ENCODE measurements at places on chromosomes 13 and 19.

DNA sequence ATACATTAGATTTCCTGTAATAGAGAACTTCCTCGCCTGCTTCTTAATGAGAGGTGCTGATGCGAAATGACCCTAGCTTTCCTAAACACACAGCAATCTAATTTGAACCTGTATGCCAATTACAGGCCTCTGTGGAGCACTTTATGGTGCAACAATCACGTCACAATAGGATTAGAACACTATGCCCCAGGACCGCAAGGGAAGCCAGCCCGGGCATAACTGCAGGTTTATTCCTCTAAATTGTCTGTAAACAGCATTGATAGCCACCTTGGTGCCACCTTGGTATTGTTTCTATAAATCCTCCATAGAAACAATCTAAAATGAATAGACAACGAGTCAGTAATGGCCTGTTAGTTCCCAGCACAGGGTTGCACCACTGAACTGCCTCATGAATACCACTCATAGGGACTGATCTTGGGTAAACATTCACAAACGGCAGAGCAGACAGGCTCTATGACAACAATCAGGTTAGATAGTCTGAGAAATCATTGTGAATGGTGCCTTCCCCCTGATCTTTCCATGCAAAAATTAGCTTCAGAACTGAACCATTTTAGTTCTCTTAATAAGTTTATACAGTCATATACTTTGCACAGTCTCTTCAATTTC is 182.5 kb upstream of the OBI1 start:
- no peak for DNase-seq

DNA sequence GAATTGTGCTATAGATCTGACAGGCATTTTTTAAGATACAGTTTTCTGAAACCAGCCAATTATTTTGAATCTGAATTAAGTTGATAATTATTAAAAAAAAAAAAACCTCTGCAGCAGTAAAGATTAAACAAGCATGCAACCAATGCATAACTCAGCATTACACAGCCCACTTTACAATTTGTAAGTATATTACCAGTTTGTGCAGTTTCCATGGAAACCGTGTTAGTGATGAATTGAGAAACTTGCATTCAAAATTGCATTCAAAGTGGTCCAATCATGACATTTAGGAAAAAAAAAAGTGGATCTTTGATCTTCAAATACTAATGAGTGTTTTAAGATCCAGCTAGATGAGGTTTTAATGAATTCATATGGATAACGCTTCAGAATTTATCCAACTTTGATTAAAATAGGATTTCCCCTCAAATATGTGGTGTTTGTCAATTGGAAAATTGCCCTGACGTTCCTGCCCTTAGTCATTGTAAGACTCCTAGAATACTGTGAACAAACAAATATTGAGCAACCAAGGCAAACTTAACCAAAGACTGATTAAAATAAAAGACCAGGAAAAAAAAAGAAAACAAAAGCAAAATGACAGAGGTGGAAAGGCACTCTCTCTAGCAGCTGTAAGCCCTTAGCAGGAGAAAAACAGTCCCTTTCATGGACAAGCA is 314.8 kb upstream of the MAB21L1 start:
- DNase-seq = no peak

- no peak for DNase-seq
These were observed 9.4 kb downstream of the SLC25A23 start for GRCh38 chr19:6450166-6450565.

- DNase-seq = no peak
These were observed 12.2 kb upstream of the FBXW9 start for GRCh38 chr19:12708641-12709040.

DNA sequence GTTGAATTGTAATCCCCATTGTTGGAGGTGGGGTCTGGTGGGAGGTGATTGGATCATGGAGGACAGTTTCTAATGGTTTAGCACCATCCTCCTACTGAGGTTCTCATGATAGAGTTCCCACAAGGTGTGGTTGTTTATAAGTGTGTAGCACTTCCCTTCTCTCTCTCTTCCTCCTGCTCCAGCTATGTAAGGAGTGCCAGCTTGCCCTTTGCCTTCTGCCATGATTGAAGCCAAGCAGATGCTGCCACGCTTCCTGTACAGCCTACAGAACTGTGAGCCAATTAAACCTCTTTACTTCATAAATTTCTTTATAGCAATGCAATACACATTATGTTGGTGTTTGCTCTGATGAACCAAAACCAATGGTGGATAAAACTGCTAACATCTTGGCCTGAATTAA is 238.2 kb downstream of the EFNB2 start:
- no peak for DNase-seq

- DNase-seq = no peak
These were observed 52.3 kb downstream of the ZNF146 start for GRCh38 chr19:36267061-36267845.

DNA sequence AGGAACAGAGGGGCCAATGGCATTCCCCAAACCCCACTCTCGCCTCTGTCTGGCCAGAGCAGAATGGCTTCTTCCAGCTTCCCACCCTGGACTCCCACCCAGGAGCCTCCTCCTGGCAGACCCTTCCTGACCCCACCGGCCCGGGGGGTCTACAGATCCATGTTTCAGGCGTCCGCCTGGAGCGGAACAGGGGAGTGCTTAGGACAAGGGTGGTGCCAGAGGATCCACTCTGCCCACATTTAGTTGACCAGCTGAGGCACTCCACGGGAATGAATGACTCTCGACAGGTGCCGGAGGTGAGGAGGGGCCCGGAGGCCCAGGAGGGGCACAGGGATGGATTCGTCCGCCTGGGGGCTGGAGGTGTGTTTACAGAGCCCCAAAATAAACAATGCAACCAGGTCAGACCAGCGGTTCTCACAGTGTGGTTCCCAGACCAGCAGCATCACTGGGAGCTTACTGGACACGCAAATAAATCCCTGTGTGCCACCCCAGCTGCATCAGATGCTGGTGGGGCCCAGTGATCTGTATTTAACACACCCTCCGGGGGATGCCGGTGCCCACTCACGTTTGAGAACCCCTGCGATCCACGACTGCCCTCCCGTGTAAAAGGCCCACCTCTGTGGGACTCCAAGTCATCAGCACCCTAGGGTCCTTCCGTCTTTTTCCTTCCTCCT is 15.1 kb upstream of the NCCRP1 start:
- DNase-seq = no peak

GRCh38 chr13:48110931-48111721 is 16.2 kb upstream of the MED4 start:
- no peak for DNase-seq

GRCh38 chr19:14467816-14468215 is 7.3 kb downstream of the PTGER1 start:
- no peak for DNase-seq

- DNase-seq = no peak
These were observed 133.8 kb downstream of the MRPL57 start for GRCh38 chr13:21310220-21310619.

Measured in CD8-positive, alpha-beta T cell (primary cell).